ENCODE measurements at places on chromosomes 11 and 22. TPM values are rescaled to one million over a fixed set of nuclear protein-coding genes. Genes with fewer than 3 reads are reported as not detected.

MOGAT2 gene
- total RNA-seq: 8.2 TPM

- DNase-seq: no peak
Observed at GRCh38 chr11:4030197-4030596, 64.4 kb upstream of the RRM1 start.

- DNase-seq: no peak
Observed at GRCh38 chr22:36981247-36981775, 37.9 kb downstream of the TST start.

- no peak for DNase-seq
Observed at GRCh38 chr11:65152122-65152521, 17.8 kb upstream of the SYVN1 start.

SERHL2 gene
- total RNA-seq: 10.8 TPM

GRCh38 chr11:44863231-44863630 is 87.5 kb downstream of the TP53I11 start:
- DNase-seq: no peak

DNA sequence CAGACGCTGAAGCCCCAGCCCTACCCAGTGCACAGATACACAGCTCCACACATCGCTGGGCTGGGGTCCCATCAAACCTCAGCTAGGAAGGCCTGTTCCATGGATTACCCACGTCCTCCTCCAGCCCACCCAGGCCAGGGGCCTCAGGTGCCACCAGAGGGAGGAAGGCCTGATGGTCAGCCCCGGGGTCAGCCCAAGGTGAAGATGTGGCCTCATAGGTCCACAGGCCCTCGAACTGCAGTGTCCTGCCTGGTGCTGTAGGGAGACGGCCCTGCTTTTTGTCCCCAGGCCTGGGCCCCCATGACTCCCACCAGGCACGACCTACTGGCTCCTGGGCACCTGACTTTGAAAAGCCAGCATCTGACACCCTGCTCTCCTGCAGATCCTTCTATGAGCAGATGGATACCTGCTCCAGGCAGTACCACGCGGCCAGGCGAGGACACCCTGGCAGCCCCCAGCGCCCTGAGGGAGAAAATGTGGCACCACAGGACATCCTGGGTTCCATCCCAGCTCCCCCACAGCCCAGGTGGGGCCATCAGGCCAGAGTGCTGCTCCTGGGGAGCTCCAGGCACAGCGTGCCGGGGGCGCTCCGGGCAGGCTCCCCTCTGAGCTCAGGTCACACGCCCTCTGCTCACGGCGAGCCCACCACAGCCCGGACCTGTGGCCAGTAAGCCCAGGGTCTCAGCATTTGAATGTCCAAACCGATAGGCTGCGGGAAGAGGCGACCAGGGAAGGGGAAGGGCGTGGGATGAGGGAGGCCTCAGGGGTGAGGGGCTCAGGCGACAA is 15.8 kb upstream of the MOB2 start:
- no peak for DNase-seq

- DNase-seq: peak; percentile 57
Observed at GRCh38 chr11:100861212-100861611, 174.1 kb downstream of the ARHGAP42 start.

GRCh38 chr22:42587588-42588175 is 27.0 kb downstream of the POLDIP3 start:
- DNase-seq: no peak

DNA sequence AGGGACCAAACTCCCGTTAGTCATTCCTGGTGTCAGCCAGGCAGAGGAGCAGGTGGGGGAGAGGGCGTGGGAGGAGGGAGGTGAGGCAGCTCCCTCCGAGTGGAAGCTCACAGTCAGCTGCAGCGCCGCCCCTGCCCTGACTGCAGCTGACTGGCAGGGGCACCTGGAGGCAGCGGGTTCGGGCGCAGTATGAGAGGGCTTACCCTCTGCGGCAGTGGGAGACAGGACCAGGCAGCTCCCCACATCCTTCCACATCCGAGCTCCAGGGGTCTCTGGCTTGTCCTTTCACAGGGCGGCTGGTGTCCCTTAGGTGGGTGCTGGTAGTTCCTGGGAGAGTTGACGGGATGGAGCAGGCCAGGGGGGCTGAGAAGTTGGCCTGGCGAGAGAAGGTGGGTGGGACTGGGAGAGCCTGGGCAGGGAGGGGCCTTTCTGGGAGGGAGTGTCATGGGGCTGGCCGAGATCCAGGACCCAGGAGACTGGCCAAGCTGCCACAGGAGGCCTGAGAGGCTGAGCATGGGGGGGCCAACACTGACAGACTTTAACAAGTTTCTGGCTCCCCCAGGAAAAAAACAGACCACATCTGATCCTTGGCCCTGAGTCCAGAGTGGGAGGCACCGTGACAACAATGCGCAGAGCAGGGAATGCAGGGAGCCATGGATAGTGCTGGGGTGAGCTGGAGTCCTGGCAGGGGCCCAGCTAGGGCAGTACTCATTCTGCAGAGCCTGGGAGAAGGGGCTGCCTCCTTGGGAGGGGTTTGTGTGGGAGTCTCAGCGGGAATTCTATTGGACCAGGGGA is 4.9 kb downstream of the ADORA2A start:
- peak; percentile 82 for DNase-seq

DNA sequence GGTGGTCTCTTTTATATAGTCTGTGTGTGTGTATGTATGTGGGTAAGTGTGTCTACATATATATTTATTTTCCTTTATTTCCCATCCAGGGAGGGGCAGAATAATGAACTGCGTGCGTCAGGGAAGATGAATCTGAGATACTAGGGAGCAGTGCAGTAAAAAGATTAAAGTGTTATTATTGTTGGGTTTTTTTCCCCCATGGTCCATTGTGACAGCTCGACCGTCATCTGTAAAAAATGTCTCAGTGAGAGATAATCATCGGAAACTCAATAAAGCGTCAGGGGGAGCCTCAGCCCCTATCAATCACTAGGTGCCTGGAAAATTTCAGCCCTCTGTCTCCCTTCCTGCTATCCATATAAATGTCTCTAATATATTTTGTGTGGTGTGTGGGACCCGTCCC is 64.6 kb downstream of the CLPB start:
- no peak for DNase-seq

OR10D3 gene
- total RNA-seq: not detected

- no peak for DNase-seq
Observed at GRCh38 chr11:27212248-27212780, 150.7 kb downstream of the CCDC34 start.

PLEKHB1 gene
- 10.8 TPM for total RNA-seq

- no peak for DNase-seq
Observed at GRCh38 chr11:32109138-32109537, 18.3 kb downstream of the RCN1 start.

DNA sequence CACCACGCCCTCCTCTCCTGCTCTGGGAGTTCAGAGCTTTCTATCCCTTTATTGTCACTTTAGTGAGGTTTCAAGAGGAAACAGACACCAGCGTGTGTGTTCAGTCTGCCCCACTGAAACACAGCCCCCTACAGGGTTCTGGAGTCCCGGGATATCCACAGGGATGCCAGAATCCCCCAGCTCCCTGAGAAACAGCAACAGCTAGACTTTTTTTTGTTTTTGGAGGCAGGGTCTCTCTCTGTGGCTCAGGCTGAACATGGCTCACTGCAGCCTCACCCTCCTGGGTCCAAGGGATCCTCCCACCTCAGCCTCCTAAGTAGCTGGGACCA is 10.4 kb downstream of the SULT4A1 start:
- DNase-seq: no peak

- DNase-seq: no peak
Observed at GRCh38 chr11:96815236-96815635, 425.4 kb downstream of the JRKL start.

DNA sequence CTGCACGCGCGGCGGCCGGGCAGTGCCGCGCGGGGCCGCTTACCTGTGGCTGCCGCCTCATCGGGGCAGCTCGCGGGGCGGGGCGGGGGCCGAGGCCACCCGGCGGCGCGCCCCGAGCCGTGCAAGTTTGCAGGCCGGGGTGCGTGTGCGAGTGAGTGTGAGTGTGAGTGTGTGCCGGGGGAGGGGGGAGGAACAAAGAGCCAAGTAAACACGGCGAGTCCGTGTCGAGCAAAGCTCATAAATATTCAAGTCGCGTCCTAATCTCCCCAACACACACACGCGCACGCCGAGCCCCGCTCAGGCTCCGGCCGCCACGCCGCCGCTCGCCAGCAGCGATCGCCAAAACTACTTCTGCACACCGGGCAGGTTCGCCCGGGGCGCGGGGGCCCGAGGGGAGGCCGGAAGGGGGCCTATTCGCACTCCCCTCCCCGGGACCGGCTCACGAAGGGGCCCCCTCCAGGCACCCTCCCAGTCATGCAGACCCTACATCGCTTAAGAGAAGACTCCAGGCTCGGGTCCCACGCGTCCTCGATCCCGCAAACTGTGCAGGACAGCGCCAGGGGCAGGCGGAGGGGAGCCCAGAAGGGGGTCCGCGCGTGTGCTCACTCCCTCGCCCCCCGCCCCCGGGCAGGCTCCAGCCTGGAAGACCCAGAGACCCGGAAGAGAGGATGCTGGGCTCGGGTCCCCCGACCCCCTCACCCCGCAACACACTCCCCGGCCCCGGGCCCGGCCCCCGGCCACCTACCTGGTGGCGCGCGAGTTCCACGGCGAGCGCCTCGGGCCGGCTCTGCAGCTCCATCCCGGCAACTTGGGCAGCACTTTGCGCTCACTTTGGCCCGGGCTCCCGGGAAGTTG is 827 bp downstream of the PHF21B start:
- no peak for DNase-seq

EWSR1 gene
- 284 TPM for total RNA-seq

NAALAD2 gene
- total RNA-seq: 4.8 TPM

VPREB1 gene
- total RNA-seq: not detected

TRPM5 gene
- 0.60 TPM for total RNA-seq

DNA sequence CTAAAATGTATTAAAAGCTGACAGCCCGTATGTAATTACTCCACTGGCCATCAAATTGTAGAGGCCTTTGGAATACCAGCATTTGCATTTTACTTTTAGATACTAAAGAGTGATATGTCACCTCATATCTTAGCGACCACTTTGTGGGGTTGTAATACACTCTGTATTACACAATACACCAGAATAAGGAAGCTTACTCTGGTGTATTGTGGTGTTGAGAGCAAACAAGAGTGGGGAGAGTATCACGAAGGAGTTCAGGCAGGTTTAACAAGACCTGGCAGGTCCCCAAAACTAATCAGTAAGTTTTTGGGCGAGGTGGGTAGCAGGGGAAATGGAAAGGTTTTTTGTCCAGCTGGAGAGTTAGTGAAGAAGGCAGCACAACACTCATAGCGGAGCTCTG is 3.2 kb downstream of the NUP50 start:
- DNase-seq: no peak

DNA sequence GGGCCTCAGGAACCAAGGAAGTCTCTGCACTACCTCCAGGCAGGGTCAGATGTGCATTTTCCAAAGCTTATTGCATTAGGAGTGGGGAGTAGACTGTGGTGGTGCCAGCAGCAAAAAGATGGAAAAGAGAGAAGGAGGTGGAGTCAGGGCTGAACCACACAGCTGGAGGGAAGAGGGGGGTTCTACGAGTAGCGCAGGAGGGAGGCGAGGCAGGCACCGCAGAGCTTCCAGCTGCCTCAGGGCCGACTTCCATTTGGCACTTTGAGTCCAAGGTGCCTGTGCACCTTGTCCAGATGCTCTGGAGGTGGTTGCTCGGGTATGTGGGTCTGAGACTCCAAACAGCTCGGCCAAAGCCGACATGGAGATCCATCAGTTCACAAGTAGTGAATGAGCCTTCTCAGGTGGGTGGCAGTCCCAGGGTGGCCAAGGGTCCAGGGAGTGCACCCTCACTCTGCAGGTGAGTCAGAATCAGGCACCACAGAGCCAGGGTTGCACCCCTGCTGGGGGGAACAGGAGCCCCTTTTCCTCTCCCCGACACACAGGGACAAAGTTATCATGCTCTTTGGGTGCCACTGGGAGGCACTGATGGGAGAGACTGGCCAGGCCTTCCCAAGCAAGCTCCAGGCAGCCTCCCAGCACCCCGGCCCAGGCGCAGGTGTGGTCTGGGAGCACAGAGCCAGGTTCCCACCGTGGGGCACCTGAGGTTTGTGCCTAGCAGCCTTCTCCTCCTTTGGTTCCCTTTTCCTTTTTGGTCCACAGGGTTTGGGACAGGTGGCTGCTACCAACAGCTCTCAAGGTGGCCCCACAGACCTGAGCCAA is 30.2 kb downstream of the GGT5 start:
- no peak for DNase-seq
